ENCODE measurements at places on chromosomes 6 and 20.

- ATAC-seq, result no peak
Observed at GRCh38 chr6:168089186-168090063, 10.4 kb upstream of the FRMD1 start.

DNA sequence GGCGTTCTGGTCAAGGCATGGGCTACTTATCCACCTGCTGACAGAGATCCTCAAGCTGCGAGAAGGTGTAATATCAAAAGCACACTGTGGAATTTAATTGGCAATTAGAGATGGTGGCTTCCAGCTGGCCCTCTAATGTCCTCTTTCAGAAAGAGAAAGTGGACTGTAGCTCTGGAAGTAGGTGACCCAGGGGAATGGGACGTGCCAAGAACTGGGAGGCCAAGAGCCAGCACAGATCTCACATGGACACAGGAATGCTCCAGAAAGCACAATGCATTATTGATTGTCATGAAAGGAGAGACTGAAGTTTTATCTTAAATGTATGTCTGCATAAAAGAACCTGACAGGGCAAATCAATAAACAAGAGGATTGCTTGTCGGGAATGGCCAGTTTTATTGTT lies 198.6 kb upstream of the CDH4 start:
- no peak for ATAC-seq

GRCh38 chr6:48881551-48881950 lies 581.5 kb downstream of the MMUT start:
- ATAC-seq, result no peak

- ATAC-seq, result no peak
Observed at GRCh38 chr20:58880994-58881752, 28.7 kb downstream of the GNAS start.

GRCh38 chr20:12610871-12611270 lies 397.9 kb upstream of the SPTLC3 start:
- ATAC-seq, result no peak

GRCh38 chr20:8507231-8507630 lies 375.2 kb downstream of the PLCB1 start:
- ATAC-seq, result no peak

GRCh38 chr6:133806382-133807140 lies 82.4 kb upstream of the TCF21 start:
- ATAC-seq, result no peak

DNA sequence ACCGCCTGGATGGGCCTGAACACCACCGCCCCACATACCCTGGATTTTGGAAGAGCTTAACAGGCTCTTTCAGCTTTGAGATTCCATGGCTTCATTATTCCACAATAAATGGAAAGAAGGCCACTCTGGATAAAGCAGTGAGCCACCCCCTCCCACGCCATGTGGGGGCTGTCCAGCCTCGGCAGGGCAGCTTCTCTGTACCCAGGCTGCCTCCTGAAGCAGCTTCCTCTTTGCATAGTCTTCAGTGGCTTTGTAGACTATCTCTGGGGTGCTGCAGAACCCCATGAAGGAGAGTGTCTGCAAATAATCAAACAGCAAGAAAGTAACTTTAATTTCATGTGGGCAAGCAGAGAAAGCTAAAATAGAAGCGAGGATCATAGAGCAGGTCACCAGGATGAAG lies 96.6 kb upstream of the NXT1 start:
- ATAC-seq, result no peak

GRCh38 chr6:41964201-41964887 lies 22.7 kb upstream of the CCND3 start:
- ATAC-seq, result no peak

DNA sequence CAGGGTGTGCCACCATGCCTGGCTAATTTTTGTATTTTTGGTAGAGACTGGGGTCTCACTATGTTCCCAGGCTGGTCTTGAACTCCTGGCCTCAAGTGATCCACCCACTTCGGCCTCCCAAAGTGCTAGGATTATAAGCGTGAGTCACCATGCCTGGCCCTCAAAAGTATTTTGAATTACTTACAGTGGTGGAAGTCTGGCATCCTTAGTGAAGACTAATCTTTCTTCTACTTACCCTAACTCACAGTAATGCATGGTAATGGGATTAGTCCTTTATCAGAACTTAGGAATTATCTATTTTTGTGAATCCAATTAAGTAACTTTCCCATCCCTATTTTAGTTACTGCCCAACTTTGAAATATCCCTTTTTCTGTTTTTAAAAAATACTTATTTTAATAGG lies 3.9 kb downstream of the RWDD1 start:
- ATAC-seq, result no peak

DNA sequence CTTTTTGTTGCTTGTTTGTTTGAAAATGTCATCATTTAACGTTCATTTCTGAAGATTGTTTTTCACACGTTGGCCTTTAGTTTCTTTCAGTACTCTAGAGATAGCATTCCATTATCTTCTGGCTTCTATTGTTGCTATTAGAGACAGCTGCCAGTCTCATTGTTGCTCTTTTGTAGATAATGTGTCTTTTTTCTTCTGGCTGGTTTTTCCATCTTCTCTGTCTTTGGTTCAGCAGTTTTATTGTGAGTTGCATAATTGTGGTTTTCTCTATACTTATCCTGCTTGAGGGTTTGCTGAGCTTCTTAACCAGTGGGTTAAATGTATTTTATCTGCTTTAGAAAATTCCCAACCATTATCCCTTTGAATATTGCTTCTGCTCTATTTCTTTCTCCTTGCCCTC lies 23.2 kb upstream of the AIG1 start:
- no peak for ATAC-seq

DNA sequence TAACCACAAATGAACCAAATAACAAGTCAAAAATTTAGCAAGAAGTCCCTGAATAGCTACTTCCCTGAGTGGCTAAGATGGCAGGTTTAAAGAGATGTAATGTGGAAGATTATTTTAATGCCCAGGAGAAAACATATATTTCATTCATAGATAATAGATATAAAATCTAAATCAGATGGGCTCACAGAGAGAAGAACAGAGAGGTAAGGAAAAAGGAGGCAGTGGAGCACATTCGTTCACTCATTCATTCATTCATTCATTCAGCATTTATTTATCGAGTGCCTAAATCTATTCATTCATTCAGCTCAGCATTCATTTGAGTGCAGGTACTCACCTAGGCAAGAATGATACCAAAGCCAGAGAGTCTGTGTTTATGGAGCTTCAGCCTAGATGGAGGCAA lies 32.1 kb upstream of the IYD start:
- no peak for ATAC-seq

DNA sequence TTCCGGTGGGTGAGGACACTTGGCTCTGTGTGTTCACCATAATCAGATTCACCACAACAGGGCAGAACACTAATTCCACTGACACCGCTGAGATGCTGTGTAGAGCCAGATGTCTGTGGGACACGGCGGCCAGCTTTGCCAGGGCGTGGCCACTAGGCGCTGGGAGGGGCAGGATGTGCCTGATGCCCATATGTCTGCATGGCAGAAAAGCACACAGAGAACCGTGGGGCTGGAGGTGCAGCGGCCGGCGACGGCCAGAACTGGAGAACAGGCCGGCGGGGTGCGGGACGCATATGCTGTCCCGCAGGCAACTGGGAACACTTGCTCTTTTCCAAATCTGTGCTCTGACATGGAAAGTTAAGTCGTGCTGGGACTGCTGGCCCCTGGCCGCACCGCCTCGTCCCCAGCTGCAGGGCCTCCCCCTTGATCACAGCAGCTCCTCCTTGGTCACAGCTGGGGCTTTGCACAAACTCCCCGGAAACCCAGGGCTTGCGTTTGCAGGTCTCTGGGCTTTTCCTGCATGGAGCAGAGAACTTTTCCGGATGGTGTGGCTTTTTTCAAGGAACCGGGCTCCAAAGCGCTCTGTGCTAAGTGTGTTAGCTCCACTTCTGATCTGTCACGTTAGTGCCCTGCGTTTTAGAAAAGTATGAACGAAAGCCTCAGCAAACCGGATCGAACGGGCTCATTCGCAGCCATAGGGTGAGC lies 31.1 kb downstream of the NTSR1 start:
- ATAC-seq, result peak; percentile 50

All from activated T-helper 17 cell treated with anti-CD3 and anti-CD28 coated beads, Interleukin-2, amount 50 U/mL, for 72 hours (primary cell).